A172 (cell line): ENCODE measurements at places on chromosomes 1 and 21.
A peak's percentile ranks its signal among the peaks of the same experiment; 100 is the strongest.

- no peak for DNase-seq
These were observed 1.1 kb downstream of the DPYD start for GRCh38 chr1:97919585-97920261.

GRCh38 chr1:169508432-169509338 lies 22.9 kb upstream of the SLC19A2 start:
- no peak for DNase-seq

- no peak for DNase-seq
These were observed 79.0 kb downstream of the SASS6 start for GRCh38 chr1:100053727-100054126.

DNA sequence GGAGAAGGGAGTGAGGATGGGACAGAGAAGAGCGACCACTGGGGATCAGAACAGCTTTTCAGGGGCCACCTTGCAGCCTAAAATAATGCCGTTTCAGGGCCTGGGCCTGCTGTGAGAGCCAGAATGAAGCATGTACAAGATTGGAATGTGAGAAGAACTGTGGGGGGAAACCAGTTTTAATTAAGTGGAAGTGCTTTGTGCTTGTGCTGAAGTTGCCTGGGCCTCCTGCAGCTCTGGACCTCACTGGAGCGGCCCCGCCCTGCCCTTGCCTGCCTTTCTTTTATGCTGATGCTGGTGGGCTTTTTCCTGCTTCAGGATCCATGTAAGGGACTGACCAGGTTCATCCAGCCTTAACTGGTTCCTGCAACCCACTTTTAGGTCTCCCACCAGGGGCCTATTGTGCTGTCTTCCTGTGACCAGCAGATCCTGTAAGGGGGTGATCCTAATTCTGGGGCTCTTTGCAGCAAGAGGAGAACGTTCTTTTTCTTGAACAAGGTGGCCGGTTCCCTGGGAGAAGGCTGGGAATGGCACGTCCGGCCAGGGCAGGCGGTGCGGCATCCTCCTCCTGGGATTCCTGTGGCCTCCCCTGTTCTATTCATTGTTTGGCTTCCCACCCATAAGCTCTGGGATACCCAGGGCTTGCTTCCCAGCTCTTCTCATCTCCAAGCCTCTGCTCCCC lies 3.2 kb downstream of the C1orf226 start:
- DNase-seq, result no peak

- peak; percentile 33 for DNase-seq
These were observed 204.4 kb downstream of the TRABD2B start for GRCh38 chr1:47792779-47793178.

GRCh38 chr1:41980827-41981653 lies 62.3 kb upstream of the HIVEP3 start:
- peak; percentile 22 for DNase-seq

GRCh38 chr1:169326956-169327268 lies 40.7 kb downstream of the NME7 start:
- DNase-seq, result peak; percentile 46

DNA sequence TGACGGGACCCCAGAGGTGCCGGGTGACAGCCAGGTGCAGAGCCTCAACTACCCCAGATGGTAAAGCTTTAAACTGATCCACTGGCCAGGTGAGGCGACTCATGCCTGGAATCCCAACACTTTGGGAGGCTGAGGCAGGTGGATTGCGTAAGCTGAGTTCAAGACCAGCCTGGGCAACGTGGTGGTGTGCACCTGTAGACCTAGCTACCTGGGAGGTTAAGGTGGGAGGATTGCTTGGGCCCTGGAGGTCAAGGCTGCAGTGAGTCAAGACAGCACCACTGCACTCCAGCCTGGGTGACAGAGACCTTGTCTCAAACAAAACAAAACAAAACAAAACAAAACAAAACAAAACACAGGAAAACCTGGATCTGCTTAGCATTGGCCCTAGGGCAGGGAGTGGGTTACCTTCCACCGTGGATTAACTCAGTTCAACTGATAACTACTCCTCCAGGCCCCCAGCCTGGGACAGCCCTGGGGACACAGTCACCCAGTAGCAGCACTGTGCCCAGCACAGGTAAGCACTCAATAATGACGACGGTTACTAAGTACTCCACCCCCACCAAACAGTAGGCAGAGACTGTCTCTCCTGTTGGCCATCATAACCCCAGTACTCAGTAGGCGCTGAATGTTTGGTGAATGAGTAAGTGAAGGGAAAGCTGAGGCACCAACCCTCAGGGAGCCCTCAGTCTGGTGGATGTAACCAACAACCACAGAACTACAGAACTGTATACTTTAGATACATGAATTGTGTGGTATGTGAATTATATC lies 21.6 kb downstream of the SLC66A1 start:
- no peak for DNase-seq

DNA sequence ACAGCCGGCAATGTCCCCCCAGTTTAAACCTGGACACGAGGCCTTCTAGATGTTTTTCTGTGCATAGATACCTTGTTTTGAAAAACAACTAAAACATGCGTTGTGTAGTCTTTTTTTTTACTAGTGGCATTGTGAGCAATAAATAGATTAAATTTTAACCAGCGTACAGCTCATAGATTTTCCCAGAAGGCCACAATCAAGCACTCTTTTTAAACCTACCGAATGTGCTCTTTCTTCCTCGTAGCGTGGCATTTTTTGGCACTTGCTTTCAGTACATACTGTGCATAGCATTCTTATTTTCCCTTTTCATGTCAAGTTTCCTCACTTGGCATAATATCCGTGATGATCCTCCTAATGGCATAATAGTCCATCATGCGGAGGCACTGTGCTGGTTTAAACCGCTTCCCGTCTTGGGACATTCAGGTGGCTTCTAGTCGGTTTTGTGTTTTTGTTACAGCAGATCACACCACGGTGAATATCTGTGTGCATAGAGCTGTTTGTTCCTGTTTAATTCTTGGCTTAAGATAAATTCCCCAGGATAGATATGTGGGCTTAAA lies 95.3 kb downstream of the PDE9A start:
- no peak for DNase-seq

DNA sequence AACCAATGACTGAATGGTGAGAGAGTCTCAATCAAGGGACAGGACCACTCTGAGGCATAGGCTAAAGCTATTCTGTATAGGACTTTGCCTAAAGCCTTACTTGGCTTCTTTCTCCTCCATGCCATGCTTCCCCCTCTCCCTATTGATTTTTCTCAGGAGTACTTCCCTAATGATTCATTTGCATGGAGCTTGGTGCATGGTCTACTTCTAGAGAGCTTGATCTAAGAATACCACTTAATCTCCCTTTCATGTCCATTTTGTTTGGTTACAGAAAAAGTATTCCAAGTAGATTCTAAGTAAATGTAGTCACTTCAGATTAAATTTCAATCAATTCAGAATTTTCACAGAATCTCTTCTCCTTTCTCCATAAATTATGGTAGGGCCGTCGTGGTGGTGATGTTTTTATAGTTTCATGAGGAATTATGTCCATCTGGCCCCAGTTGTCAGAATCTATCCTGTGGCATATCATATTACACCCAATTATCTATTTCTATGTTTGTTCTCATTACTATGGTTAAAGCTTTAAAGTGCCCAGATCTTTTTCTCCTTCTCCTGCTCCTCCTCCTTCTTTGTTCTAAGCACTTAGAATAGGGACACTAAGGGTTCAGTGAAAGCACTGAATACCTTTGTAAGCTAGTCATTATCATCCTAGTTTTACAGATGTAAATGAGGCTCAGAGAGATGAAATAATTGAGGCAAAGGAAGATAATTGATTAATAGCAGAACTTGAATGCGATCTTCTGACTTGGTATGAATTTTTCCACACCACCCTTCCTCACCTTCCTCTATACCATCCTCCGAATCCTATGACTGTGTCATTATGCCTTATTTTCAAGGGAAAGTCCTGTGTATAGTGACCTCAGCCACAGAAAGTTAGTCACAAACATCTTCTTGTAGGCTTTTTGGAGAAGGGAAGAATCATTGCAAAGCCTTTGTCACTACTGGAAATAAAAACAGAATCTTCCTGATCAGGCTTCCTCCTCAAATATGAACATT lies 85.6 kb upstream of the ZRANB2 start:
- DNase-seq, result no peak

GRCh38 chr1:11550664-11551283 lies 71.8 kb downstream of the DISP3 start:
- peak; percentile 69 for DNase-seq

DNA sequence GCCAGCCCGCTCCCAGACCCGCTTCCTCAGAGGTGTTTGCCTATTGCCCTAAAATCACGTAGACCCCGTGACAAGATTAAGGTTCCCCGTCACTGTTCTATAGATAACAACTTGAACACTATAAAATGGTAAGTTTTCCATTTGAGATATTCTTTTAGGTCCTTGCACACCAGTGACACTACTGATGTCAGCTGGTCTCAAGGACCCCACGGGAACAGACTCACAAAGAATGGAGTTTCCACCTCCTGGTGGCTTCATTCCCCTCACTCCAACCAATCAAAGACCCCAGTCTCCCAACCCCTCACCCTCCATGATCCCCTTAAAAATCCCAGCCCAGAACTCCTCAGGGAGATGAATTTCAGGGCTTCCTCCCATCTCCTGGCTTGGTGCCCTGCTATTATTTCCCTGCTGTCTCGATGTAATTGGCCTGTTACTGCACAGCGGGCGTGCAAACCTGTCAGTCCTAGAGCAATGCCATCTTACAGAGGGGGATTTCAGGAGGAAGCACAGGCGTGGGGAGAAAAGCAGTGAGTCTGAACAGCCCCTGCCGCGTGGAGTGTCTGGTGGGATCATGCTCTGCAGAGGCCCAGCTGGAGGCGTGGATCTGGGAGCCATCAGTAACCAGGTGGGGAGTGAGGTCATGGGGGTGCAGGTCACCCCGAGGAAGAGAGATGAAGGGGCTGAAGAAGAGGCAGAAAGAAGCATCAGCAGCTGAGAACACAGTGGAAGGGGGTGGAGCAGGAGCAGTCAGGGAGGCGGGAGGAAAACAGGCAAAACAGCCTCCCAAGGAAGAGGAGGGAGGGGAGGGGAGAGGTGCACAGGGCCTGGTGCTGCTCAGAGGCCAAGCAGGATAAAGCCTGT lies 35.1 kb upstream of the LBR start:
- no peak for DNase-seq

GRCh38 chr1:92786111-92786901 lies 1.4 kb upstream of the EVI5 start:
- DNase-seq, result no peak

DNA sequence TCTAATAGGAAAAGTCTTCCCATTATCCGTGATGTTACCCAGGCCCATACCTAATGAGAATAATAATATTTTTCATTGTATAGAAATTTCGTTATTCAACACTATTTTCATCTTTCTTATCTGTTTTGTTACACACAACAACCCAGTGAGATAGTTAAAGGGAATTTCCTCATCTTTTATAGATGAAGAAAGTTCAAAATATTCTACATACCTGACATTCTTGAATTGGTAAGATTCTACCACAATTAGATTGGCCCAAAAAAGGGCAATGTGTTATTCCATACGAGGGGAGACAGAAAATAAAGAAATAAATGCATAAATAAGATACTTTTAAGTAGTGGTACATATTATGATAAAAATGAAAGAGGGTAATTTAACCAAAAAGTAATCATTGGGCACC lies 405.5 kb upstream of the ADAMTS5 start:
- no peak for DNase-seq

DNA sequence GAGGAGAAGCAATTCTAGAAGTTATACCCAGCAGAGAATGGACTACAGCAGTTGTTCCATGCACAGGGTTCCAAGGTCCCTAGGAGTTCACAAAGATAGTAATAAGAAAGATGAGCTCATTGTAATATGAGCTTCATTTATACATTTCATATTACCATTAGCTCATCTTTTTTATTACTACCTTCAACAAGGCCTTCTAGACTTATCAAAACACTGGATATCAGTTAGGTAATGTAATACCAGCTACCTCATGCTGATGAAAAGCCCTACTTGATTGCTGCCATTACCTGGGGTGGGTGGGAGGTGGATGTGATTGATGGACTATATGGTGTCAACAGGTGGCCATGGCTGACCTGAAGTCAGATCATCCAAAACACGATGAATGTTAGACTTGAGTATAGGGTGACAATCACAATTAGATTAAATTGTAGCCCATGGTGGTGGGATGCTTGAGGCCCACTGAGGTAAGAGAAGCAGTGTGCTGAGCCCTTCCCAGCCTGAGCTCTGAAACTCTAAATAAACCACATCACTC lies 34.1 kb downstream of the SPATA46 start:
- DNase-seq, result no peak

DNA sequence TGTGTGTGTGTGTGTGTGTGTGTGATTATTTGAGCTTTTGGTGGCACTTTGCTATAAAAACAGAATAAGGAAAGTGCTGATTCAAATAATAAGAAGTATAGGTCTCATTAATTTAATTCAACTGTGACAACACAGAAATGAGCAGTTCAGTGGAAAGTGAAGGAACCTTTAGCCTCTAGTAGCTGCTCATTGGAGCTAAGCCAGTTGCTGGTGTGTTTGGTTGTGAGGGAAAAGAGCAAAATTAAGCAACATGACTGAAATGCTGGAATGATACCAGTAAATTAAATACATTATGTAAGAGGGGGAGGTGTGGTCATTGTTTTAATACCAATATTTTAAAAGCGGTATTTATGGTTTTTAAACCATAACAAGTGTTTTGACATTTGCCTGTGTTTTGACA lies 55.2 kb downstream of the KIAA0040 start:
- no peak for DNase-seq

DNA sequence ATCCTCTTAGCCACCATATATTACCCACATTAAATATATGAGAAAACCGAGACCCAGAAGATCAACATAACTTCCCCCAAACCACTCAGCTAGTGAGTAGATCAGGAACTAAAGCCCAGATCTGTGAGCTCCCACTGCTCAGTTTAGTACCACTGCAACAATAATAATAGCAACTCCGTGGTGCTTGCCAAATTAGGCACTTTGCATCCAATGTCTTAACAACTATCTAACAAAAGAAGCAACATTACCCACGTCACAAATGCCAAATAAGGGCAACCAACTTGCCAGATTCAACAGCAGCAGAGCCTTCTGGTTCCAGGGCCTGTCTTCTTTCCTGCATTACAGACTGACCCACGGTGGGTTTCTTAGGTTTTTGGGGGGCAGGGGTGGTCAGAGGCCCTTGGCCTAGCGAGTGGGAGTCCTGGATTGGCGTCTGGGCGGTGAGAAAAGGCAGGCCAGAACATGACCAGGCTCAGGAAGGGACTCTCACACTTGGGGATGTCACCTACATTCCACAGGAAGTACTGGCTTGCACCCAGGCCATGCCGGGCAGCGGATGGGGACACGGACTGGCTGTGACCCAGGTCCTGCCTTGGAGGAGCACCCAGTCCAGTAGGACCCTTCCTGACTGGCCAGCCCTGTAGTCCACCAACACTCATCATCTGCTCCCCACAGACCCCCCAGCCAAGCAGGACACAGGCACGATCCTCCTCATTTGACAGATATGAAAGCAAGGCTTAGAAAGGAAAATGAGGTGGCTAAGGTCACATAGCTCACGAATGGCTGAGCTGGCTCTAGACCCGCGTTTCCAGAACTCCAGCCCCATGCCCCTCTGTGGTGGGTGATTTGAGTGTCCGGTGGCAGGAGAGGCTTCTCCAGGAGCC lies 4.6 kb downstream of the HCRTR1 start:
- no peak for DNase-seq
